HL-60 (cell line): ENCODE measurements at places on chromosomes 13 and 19.

- no peak for DNase-seq
Measured at GRCh38 chr19:2371656-2372055, 11.6 kb downstream of the TMPRSS9 start.

DNA sequence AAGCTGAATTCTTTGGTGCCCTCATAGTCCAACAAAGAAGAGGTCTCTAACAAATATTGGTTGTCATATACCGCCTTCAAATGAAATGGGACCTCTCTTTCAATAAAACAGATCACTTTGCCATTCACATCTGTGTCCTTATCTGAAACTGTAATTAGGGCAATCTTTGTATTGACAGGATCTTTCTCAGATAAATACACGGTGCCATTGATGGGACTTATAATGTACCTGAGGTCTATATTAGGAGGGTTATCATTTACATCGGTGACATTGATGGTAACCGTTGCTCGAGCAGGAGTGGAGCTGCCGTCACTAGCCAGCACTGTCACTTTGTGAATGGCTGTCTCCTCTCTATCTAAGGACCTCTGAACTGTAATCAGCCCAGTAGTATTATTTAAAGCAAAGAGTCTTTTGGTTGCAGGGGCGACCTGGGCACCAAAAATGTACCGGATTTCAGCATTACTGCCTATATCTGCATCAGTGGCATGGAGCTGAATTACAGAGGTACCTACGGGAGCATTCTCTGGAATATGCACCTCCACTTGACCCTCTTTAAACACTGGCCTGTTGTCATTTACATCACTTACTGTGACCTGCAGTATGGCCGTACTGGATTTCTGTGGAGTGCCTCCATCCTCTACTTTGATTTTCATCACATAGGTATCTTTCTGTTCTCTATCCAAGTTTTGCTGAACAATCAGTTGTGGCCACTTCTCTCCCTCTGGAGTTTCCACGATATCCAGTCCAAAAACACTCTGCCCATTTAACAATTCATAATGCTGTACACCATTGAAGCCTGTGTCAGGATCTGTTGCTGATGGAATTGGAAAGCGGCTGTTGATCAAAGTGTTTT is 2.8 kb downstream of the PCDH9 start:
- no peak for DNase-seq

- DNase-seq: no peak
Measured at GRCh38 chr13:107568181-107568580, 647.2 kb downstream of the LIG4 start.

GRCh38 chr19:2594319-2594718 is 108.2 kb downstream of the GNG7 start:
- DNase-seq: no peak

GRCh38 chr19:32977280-32977679 is 5.2 kb downstream of the FAAP24 start:
- DNase-seq: peak; percentile 42

DNA sequence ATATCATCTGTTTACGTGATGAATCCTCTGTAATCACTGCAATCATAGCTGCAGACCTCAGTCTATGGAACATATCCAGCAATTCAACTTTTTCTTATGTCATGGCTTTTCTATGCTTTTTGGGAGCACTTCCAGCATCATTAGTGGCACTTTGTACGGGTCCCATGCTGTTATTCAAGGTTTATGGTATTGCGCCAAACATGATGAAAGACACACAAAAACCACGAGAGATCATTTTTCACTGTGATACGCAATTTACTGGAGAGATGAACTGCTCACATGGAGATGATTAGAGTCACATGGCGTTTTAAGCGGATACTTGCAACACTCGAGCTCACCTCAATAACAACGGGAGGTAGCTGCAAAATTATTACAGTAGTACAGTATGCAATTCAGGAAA is 2101.7 kb upstream of the PCDH20 start:
- DNase-seq: no peak

- DNase-seq: no peak
Measured at GRCh38 chr13:79781829-79782540, 301.0 kb downstream of the NDFIP2 start.

GRCh38 chr13:63773476-63773875 is 2357.8 kb upstream of the PCDH20 start:
- no peak for DNase-seq

DNA sequence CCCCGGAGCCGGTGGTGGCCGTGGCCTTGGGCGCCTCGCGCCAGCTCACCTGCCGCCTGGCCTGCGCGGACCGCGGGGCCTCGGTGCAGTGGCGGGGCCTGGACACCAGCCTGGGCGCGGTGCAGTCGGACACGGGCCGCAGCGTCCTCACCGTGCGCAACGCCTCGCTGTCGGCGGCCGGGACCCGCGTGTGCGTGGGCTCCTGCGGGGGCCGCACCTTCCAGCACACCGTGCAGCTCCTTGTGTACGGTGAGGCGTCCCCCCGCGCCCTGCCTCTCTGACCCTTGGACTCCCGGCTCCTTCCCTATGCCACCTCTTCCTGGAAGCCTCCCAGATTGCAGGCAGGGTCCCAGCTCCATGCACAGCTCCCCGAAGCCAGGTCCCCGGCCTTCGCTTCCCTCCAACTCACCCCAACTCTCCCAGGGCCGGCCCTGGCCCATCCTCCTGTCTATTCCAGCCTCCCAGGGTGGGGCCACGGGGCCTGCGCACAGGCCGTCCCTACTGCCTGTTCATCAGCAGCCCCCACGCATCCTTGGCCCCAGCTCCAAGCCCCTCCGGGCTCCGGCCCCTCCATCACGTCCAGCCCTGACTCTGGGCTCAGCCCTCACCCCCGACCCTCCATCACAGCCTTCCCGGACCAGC is 1.7 kb downstream of the MADCAM1 start:
- DNase-seq: no peak

DNA sequence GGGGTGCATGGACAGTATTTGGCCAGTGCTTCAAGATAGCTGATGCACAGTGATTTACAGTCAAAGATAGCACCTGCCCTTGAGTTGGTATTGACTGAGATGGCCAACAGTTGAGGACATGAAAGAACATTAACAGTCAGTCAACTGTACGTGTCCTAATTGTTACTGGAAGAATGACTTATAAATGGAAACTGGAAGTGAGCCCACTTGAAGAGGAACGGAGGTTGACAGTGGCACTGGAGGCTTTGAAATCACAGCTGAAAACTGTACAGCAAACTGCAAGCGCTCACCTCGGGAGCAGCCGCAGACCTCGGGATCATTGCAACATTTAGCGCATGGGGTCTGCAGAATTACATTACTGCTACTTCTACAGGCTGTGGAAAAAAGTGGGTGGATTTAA is 77.1 kb downstream of the GGACT start:
- DNase-seq: no peak

DNA sequence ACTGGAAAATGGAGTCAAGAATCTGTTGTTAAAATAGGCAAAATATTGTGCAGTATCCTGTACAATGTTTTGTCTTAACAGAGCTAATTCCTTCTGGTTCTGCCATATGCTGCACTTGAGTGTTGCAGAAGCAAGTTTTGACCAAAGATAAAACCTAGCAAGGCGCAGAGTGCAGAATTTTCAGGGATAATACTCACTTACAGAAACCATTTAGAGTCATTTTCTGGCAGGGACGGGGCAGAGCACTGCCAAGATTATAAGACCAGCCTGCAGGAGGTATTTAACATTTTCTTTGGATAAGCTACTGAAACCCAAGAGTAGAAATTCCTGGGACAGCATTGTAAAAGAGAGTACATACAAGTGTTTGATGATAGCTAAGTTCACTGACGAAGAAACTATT is 159.5 kb upstream of the EDNRB start:
- DNase-seq: no peak

DNA sequence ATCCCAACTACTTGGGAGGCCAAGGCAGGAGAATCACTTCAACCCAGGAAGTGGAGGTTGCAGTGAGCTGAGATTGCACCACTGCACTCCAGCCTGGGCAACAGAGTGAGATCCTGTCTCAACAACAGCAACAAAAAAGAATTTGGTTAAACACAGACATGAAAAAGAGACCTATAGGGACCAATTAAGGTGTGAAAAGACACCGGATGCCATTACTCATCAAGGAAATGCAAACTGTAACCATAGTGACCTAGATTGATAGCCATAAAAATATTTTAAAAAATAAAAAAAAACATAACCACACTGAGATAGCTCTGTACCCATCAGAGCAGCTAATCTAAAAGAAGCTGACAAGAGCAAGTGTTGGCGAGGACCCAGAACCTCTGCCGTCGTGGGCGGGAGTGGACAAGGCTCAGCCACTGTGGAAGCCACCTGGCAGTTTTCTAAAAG is 37.1 kb upstream of the ISYNA1 start:
- no peak for DNase-seq

- no peak for DNase-seq
Measured at GRCh38 chr13:73508841-73509240, 450.0 kb downstream of the KLF5 start.
